GM12865 (cell line): ENCODE measurements at places on chromosomes 1 and 21.

- DNase-seq: no peak
These were observed 710 bp upstream of the PDXK start for GRCh38 chr21:43717967-43718871.

- DNase-seq: no peak
These were observed 18.0 kb downstream of the NTPCR start for GRCh38 chr1:232968391-232968790.

DNA sequence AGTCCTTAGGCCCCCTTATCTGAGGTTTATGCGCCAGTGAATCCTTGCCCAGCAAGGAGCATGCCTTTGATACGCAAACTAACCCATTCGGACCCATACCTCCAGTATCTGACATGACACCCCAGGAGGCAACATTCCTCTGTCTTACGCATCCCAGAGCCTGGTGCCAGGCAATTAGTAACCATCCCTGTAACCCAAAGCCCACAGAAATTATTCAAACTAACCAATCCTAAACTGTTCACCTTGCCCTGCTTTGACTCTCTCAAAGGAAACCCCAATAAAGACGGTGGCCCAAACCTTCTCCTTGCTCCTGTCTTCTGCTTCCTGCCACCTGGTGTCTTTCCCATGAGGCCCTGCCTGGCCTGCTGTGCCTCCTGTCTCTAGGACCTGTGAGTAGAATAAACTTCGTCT lies 36.4 kb downstream of the ZNF496 start:
- DNase-seq: no peak

DNA sequence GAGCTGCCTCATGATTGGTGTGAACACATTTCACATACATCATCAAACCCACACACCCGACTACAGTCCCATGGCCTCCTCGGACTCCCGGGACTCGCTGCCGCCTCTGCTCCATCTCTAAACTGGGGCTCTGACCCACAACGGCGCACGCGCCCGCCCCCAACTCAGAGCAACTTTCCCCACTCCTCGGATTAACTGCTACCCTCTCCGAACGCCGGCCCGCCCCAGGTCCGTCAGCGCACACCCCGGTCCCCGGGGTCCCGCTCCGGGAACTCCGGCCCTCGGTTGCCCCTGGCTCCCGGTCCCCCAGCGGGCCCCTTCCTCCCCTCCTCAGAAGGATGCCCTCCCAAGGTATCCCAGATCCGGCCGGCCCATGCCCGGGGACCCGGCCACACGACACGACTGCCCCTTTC lies 740 bp downstream of the DSTYK start:
- DNase-seq: peak; percentile 19

GRCh38 chr1:99374109-99374508 lies 109.8 kb downstream of the PLPPR4 start:
- DNase-seq: no peak
